ENCODE measurements at places on chromosomes 13 and 19. TPM values are rescaled to one million over a fixed set of nuclear protein-coding genes. Genes with fewer than 3 reads are reported as not detected.

GRCh38 chr19:35628565-35629331, at the start of gene RBM42:
TSS of gene RBM42 (plus strand) at chr19:35629036. CDS start at chr19:35629154, 118 bp downstream.
- DNase-seq = peak; percentile 97

DNA sequence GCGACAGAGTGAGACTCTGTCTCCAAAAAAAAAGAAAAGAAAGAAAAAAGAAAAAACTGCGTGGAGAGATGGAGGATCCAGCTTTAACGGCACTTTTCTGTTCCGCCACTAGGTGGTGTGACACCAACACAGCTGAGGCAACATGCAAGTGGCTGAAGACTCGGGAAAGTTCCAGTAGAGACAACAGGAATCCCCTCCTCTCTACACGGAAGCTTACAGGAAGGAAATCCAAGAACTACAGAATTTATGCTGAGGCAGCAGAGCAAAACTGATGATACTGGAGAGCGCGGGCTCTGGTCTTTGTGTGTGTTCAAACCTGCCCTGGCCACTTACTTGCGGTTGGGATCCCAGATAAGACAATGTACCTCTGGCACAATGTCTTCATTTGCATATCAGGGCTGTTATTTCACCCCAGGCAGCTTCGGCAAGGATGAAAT, 9.9 kb downstream of the RANBP3 start:
- peak; percentile 55 for DNase-seq

DNA sequence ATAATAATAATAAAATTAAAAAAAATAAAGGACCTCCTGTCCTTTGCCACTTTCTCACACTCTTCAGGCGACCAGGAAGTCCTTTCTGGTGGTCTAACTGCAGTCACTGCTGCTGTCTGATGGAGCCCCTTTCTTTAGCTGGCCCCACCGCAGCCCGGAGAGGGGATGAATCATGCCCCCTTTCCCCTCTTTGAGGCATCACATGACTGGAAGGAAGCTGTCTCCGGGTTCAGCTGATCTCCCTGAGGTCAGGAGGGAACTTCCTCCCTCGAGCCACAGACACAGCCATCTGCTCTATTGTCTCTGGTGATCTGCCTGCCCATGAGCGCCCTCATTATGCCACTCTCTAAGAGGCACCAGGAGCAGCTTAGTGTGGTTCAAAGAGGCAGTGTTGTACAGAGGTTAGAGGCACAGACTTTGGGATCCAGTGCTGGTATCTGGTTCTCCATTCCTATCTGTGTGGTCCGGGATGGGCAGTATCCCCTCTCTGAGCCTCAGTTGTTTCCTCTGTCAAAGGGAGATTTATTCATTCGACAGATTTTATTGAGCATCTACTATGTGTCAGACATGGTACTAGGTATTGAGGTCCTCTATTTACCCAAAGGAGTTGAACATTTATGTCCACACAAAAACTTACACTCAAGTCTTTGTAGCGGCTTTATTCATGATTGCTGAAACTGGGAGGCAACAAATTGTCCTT, 30.0 kb downstream of the VAV1 start:
- DNase-seq = peak; percentile 97

- DNase-seq = no peak
Measured at GRCh38 chr19:49119411-49120324, at the start of gene PPFIA3. TSS of gene PPFIA3 (plus strand) at chr19:49119544. CDS start at chr19:49127874, 8,330 bp downstream.

DNA sequence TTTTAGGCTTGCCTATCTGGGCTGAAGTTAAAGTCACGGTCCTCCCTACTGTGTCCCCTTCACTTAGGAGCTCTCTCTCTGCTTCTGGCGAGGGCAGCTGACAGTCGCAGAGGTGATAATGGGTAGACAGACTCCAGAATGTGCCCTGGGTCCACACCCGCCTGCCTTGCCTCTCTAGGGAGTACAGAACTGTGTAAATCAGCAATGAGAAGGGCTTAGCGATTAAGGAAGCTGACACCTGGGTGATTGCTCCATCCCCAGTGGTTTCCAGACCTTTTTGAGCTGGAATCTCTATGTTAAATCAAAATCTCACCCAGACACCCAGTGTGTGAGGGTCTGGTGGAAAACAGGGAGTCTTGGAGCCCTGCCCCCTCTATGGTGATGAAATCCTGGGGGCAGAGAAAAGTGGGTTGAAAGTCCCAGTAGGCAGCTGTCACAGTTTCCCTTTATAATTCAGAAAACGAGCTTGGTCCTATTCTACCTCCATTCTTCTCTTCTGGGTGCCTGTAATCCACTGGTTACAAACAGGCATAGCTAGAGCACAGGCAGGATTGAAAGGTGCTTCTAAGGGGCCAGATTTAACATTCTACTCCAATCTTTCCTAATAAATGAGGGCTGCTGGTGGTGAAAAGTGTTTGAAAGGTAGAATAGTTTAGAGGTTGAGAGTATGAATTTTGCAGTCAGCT, 46.9 kb downstream of the OLFM4 start:
- DNase-seq = no peak

GRCh38 chr13:22801402-22802003, 379.3 kb upstream of the SGCG start:
- no peak for DNase-seq

DNA sequence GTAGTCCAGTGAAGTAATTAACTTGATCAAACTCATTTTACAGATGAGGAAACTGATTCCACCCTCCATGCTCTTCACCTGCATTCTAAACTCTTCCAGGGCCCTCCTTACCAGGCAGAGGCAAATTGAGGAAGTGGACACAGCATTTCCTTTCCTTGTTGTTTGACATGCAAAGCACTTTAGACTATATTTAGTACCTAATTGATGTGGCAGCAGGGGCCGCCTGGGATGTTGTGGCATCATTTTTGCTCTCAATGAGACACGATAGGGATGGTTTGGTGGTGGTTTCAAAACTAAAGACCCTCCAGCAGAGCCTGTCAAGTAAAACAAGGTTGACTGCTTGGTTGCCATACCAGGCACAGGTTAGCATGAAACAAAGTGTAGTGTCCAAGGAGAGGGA, 7.9 kb downstream of the SIPA1L3 start:
- peak; percentile 23 for DNase-seq

- DNase-seq = no peak
Measured at GRCh38 chr13:73284081-73284874, 225.5 kb downstream of the KLF5 start.

GRCh38 chr19:54650108-54650655, 12.6 kb upstream of the LILRB4 start:
- DNase-seq = no peak

DNA sequence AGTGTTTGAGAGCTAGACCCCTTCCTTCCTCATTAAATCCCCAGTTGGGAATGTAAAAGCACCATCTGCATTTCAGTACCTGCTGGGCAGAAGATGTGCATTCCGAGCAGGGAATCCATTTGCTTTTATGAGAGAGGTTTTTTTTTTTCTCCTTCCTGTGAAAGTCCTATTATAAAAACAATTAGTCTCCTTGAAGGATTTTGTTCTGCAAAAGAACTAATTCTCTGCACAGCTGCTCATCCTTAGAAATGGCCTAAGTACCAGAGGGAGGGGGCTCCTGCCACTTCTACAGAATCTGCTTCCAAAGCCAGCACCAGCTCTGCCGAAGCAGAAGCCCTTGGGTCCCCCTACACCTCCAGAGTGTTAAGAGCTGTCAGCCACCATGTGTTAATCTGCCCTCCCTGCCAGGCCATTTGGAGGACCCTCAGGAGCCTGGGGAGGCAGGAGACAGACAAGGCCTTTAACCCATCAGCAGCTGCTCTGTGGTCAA, 36.4 kb upstream of the SERPINE3 start:
- no peak for DNase-seq

- peak; percentile 69 for DNase-seq
Measured at GRCh38 chr19:3365836-3366752, at the start of gene NFIC. TSS of gene NFIC (plus strand) at chr19:3366583. CDS start at chr19:3366637, 54 bp downstream.

- no peak for DNase-seq
Measured at GRCh38 chr13:63435667-63436324, 2020.1 kb upstream of the PCDH20 start.

DNA sequence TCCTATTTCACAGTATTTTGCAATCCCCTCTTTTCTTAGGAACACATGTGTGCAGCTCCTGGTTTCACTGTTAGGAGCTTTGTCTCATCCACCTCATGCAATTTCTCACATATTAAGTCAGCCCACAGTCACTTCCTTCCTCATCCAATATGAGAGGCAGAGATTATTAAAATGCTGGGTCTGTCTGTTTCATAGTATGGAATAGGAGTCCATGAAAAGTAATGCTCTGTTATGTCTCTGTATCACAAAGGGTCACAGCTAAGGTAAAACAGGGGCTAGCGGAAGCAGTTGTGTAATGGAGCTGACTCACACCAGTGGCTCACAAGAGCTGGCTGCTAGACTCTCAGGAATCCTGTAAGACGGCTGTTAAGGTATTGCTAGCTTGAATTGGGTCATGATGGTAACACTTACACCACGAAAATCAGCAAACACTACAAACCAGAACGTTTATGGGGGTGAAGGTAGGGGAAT, 216.5 kb downstream of the EFNB2 start:
- no peak for DNase-seq

- DNase-seq = no peak
Measured at GRCh38 chr19:16889366-16889882, 625 bp downstream of the F2RL3 start.

GRCh38 chr13:113666951-113667701, at the start of gene GRK1:
TSS of gene GRK1 (plus strand) at chr13:113667219. CDS start at chr13:113667387, 168 bp downstream.
- no peak for DNase-seq

GRCh38 chr19:18424890-18425514, 5.8 kb downstream of the SSBP4 start:
- no peak for DNase-seq

GRCh38 chr19:45296355-45296754, 26.3 kb downstream of the CKM start:
- DNase-seq = peak; percentile 82

DNA sequence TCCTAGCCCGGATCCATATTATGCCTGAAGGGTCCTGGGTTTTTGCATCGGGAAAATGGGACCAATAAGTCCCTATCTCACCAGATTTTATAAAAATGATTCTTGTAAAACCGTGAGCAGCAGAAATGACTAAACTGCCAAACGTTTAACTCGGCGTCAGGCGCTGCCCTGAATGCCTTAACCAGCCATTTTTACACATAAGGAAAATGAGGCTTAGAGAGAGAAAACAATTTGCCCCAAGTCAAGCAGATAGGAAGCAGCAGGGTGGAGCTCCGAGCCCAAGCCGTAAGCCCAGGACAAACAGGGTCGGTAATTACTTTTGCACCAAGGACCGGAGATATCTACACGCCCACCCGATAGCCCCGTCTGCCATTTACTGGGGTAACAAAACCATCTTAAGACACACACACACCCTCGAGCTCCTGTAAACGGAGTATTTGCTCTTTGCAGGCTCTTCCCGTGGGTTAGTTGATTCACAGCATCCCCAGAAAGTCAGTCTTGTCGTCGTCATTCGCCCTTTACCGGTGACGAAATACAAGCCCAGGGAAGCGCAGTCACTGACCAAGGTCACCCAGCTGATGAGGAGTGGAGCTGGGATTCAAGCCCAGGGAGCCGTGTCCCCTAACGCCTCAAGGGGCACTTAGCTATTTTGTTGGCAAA, 16.0 kb upstream of the MRI1 start:
- DNase-seq = peak; percentile 71

DNA sequence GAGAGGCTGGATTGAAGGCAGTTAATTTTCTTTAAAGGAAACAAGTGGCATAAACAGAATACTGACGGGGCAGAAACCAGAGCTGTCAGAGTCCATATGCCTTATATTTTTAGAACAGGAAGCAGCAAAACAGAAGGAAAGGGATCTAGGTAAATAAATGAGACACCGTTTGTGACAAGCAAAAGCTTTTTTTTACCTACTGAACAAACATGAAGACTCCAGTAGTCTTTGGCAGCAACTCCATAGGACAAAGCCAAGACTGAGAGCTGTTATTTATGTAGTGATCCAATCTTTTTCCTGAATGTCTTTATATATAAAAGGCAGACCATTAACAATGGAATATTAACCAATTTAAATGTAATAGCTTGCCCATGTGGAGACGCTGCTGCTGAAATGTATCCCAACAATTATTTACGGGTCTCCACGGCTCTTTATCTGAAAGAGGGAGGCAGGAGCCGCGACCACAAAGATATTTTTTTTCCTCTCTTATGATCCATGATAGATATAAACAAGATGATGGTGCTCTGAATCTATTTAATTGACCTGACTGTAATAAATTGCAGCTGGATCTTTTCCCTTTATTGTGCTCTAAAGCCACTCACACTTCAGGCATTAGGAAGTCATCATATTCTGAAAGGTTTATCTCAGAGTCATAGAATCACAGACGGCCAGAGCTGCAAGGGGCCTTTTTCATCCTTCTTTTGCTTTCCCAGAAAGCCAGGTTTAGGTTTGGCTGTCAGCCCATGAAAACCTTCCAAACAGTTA, 687.8 kb downstream of the EFNB2 start:
- no peak for DNase-seq

GRCh38 chr19:1351381-1351851, 32.3 kb upstream of the NDUFS7 start:
- no peak for DNase-seq

GRCh38 chr19:13334801-13335481, 171.3 kb downstream of the CACNA1A start:
- DNase-seq = no peak

DNA sequence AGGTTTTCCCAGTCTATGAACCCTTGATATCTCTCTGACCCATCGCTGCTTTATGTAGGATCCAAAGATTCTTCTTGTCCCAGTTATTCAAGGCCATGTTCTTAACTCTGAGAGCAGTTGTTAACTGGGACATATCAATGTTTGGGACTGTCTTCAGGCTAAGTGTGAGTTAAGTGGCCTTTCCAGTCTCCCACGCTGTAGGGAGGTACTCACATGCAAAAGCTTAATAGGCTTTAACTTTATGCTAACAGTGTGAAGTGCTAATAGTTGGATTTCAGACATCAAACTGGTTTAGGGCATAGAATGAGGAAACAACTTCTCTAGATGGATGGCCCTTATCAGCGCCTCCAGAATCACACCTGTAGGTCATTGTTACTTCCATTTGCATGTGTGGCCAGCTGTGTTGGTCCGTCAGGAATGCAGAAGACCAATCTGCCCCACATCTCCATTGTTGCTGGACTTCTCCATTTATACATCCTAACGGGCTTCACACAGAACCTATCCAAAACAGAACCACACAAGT, 104.7 kb upstream of the MBNL2 start:
- DNase-seq = no peak

GRCh38 chr13:110179857-110180147, 127.2 kb downstream of the COL4A1 start:
- no peak for DNase-seq

CLEC17A gene
- polyA plus RNA-seq = 0.62 TPM

ANKRD27 gene
- polyA plus RNA-seq = 8.7 TPM

FGF22 gene
- not detected for polyA plus RNA-seq

KLHL1 gene
- not detected for polyA plus RNA-seq

KLF1 gene
- polyA plus RNA-seq = 0.45 TPM

COPE gene
- 345 TPM for polyA plus RNA-seq

SUGT1 gene
- 8.1 TPM for polyA plus RNA-seq

CATSPERD gene
- not detected for polyA plus RNA-seq

FXYD3 gene
- not detected for polyA plus RNA-seq

CPB2 gene
- 0.18 TPM for polyA plus RNA-seq
